NCI-H2171 (cell line): ENCODE measurements at places on chromosomes 5 and 9.

DNA sequence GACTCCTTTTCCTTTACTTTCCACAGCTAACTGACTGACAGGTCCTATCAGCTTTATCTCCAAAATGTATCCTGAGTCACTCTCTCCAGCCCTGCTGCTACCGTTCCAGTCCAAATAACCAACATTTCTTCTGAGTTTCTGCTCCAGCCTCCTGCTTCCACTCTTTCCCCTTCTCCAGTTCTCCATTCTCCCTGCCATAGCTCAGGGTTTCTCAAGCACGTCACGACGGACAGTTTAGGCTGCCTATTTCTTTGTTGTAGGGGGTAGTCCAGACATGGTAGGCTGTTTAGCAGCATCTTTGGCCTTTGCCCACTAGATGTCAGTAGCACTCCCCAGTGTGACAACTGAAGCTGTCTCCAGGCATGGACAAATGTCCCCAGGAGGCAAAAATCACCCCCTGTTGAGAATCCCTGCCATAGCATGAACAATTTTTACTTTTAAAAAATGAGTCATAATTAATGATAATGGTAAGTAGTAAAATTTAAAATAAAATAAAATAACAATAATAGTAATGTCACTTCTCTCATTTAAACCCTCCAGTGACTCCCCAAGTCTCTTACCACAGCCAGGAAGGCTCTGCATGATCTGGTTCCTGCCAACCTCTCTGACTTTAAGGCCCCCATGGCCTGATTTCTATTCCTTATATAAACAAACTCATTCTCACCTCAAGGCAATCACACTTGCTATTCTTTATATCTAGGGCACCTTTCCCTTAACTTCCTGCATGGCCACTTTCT lies 105.4 kb upstream of the FER start:
- no peak for DNase-seq

- DNase-seq: no peak
Observed at GRCh38 chr5:178230879-178231538, 1.6 kb downstream of the PHYKPL start.

GRCh38 chr5:107705402-107706014 lies 34.8 kb upstream of the EFNA5 start:
- DNase-seq: no peak

DNA sequence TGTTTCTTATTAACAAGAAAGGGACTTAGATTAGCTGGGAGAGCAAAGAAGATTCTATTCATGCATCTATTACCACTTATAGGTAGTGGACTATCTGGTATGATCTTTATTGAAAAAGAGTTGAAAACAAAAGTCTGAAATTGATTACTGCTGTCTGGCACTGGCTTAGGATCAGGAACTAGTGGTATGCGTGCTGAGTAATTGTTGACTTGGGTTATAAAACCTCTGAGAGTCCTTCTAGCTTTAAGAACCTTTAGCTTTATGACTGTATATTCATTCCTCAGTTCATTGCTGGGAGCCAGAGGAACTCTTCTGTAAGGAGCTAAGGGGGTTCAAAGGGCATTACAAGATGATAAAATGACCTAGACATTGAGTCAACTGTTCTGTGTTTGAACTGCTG lies 7.6 kb downstream of the SLC1A1 start:
- no peak for DNase-seq

GRCh38 chr9:134730761-134731496 lies 89.3 kb downstream of the COL5A1 start:
- no peak for DNase-seq

DNA sequence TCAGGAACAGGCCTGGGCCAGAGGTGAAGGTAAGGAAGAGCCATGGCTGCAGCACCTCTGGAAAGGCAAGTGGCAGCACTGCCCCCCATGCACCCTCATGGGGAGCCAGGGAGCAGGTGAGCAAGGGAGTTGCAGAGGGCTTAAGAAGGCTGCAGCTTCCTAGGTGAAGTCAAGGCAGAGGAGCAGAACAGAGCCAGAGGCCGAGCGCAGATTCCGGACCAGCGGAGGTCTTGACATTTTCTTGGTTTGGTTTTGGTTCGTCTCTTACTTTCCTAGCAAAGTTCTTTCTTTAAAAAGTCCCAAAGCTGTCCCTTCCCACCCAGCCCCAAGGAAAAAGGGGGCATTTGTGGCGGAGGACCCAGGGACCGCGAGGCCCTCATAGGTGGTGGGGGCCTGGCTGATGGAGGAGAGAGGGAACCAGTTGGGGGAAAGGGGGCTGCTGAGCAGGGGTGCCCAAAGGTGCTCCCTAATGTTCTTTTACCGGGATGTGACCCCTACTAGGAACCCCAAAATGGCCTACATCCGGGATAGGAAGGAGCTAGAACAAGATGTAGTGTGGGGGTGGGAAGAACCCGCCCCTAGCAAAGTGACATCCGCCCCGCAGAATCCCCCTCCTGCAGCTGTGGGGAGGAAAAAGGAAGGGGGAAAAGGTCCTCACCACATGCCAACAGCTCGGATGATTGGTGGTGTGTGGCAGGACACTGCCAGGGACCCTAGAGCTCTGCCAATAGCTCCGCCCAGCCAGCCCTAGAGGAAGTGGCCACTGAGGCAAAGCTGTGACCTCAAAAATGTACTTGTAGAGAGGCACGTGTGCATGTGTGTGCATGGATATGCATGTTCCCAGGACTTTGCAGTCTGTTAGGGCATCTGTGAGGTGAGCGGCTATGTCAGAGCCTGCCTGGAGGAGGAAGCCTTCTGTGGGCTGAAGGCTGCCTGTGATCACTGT lies 914 bp upstream of the CD72 start:
- DNase-seq: no peak

DNA sequence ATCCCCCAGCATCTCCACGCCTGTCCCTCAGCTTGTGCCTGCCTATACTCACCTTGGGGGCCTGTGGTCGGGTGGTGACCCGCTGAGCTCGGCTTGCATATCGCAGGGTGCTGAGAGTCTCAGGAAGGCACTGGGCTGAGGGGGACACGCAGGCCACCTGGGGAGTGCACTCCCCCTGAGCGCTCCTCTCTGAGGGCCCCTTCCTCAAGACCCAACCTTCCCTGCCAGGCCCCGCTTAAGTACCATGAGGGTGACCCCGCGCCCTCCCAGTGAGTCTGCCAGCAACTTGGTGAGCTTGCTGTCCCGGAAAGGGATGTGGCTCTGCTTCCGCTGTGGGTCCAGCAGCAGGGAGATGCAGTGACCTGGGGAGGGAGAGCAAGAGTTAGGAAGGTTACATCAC lies 4.1 kb downstream of the KIF12 start:
- no peak for DNase-seq

- DNase-seq: no peak
Observed at GRCh38 chr9:79080536-79080935, 491.2 kb upstream of the TLE4 start.

GRCh38 chr5:167920589-167920988 lies 370.9 kb upstream of the WWC1 start:
- no peak for DNase-seq

DNA sequence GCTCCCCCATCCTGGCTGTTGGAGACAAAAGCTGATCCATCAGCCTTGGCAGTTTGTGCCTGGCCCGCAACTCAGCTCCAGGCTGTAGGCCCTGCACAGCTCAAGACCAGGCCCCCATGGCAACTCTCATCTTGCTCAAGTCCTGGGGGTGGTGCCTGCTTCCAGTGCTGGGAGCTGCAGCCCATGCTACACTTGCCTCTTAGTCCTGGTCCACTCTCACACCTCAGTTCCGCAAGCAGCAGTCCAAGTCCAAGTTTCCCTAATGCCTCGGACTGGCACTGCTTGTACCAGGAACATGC lies 14.2 kb downstream of the AHRR start:
- no peak for DNase-seq

GRCh38 chr5:169778622-169779596 lies 141.8 kb downstream of the DOCK2 start:
- no peak for DNase-seq

GRCh38 chr5:139571966-139572365 lies 10.8 kb downstream of the UBE2D2 start:
- no peak for DNase-seq

DNA sequence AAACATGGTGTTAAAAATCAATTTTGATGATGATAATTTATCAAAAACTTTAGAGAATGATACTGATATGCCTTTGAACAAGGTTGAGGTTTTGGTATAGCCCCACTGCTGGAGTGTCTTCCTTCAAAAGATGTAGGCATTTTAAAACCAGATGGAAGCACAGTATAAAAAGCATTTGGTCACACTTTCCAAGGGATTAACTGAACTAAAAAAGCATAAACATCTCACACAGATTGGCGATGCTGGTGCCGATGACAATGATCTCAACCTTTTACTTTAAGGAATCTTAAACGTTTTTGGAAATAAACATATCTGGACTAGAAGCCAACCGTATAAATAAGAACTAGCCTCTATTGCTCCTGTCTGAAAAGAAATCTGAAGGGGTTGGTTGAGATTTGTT lies 488.4 kb downstream of the ENC1 start:
- DNase-seq: no peak

GRCh38 chr9:88923653-88924288 lies 67.5 kb upstream of the S1PR3 start:
- no peak for DNase-seq

GRCh38 chr5:180976518-180976917 lies 12.1 kb upstream of the BTNL3 start:
- DNase-seq: no peak

- no peak for DNase-seq
Observed at GRCh38 chr5:132281856-132282614, 12.2 kb upstream of the SLC22A4 start.

GRCh38 chr5:38285226-38285625 lies 26.9 kb downstream of the EGFLAM start:
- no peak for DNase-seq

DNA sequence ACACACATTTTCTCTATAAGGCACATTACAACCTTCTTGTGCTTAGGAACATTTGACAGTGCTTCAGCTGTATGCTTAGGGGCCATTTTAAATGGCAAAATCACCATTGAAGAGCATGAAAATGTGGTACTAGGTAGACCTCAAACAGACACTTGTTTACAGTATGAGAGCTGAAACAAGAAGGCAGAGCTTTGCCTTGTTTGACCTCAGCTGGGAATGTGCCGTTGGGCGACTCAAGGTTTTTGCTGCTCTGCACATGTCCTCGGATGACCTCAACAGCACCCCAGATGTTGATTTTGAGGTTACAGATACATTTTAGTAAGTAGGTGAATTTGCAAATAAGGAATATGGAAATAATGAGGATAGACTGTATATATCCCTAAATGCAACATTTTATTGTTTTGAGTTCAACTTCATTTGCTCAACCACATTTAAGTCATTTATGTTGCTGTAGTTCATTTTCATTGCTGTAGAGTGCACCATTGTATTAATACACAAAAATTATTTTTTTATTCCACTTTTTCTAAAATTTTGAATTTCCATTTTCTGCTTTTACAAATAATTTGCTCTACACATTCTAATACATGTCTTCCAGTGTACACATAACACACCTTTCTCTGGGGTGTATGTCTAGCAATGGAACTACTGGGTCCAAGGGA lies 206.8 kb downstream of the NR3C1 start:
- DNase-seq: no peak

DNA sequence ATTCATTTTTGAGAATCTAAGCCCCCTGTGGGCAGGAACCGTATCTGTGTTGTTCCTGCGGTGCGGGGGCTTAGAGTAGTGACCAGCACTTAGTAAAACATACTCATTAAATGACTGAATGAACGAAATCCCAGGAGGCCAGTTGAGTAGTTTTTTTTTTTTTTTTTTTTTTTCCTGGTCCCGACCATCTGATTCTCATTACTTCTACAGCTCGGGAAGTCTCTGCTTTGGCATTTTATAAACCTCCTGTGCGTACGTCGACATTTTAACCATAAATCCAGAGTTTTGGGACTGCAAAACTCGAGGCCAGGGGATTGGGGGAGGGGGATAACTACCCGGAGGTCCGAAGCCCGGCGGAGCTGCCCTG lies 31.5 kb upstream of the SPRY4 start:
- peak; percentile 4 for DNase-seq

- no peak for DNase-seq
Observed at GRCh38 chr9:135802876-135803419, 101.0 kb downstream of the KCNT1 start.

- DNase-seq: no peak
Observed at GRCh38 chr5:65032250-65032649, 263.5 kb downstream of the CWC27 start.
